ENCODE measurements at places on chromosomes 1 and 21. TPM values are rescaled to one million over a fixed set of nuclear protein-coding genes. Genes with fewer than 3 reads are reported as not detected.
A peak's percentile ranks its signal among the peaks of the same experiment; 100 is the strongest.

- H3K27me3 ChIP-seq: no peaks in the 10 kb centered on the region
- H3K4me1 ChIP-seq: peaks cover 26% of the 10 kb centered on the region
- peak overlapping the region; percentile 57 for H3K27ac ChIP-seq
- H3K4me3 ChIP-seq: no peak overlapping the region
These were observed 11.6 kb downstream of the ARHGEF2 start for GRCh38 chr1:155966750-155967149.

- H3K36me3 ChIP-seq: no peaks in the 10 kb centered on the region
- no peak overlapping the region for H3K4me3 ChIP-seq
- no peaks in the 10 kb centered on the region for H3K27me3 ChIP-seq
- DNase-seq: no peak
- H3K4me1 ChIP-seq: no peaks in the 10 kb centered on the region
These were observed 98.6 kb upstream of the PPP2R5A start for GRCh38 chr1:212186427-212187207.

DNA sequence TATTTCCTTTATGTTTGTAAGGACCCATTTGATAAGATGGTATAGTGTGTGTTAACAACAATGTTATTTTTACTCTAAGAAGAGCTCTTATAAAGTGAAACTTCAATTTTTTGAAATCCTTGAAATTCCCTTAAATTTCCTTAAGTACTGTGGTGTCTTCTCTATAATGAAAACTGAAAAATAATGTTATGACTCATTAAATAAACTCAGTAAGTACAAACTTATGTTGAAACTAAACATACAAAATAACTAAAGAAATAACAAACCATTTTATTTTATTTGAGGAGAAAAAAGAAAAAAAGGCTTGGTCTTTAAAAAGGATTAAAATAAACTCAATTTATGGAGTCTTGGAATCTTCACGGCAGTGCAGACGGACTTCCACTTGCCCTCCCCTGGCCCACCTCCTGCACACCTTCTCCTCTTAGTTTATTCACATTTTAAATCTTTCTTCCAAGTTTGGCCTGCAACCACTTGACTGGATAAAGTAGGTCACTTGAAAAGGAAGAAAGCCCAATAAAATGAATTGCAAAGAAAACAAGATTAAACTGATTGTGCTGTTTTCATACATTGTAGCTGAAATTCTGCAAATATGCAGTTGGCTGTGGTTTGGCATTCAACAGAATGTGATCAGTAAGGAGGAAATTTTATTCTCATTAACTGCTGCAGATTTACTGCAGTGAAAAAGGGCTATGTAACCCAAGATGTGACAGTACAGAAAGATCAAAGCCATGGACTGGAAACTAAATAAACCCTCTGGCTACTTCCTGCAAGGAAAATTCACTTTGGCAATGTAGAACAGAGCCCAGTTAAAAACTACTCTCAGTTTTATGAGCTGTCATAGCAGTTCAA is 48.5 kb upstream of the SCYL3 start:
- no peak for DNase-seq
- no peaks in the 10 kb centered on the region for H3K36me3 ChIP-seq
- no peak overlapping the region for H3K27ac ChIP-seq
- peaks cover 2% of the 10 kb centered on the region for H3K4me1 ChIP-seq
- H3K27me3 ChIP-seq: no peaks in the 10 kb centered on the region

- H3K27ac ChIP-seq: no peak overlapping the region
- no peak for DNase-seq
- H3K4me3 ChIP-seq: no peak overlapping the region
- H3K27me3 ChIP-seq: no peaks in the 10 kb centered on the region
These were observed 12.8 kb downstream of the WDR3 start for GRCh38 chr1:117942293-117942692.

The AMY2B gene
- 6.0 TPM for total RNA-seq

The OR2G6 gene
- not detected for total RNA-seq

Data from progenitor cell of endocrine pancreas (in vitro differentiated cells).